ENCODE measurements at places on chromosomes 6 and 20. TPM values are rescaled to one million over a fixed set of nuclear protein-coding genes. Genes with fewer than 3 reads are reported as not detected.

GRCh38 chr6:165746331-165746730 is 83.3 kb upstream of the PDE10A start:
- DNase-seq = no peak

DNA sequence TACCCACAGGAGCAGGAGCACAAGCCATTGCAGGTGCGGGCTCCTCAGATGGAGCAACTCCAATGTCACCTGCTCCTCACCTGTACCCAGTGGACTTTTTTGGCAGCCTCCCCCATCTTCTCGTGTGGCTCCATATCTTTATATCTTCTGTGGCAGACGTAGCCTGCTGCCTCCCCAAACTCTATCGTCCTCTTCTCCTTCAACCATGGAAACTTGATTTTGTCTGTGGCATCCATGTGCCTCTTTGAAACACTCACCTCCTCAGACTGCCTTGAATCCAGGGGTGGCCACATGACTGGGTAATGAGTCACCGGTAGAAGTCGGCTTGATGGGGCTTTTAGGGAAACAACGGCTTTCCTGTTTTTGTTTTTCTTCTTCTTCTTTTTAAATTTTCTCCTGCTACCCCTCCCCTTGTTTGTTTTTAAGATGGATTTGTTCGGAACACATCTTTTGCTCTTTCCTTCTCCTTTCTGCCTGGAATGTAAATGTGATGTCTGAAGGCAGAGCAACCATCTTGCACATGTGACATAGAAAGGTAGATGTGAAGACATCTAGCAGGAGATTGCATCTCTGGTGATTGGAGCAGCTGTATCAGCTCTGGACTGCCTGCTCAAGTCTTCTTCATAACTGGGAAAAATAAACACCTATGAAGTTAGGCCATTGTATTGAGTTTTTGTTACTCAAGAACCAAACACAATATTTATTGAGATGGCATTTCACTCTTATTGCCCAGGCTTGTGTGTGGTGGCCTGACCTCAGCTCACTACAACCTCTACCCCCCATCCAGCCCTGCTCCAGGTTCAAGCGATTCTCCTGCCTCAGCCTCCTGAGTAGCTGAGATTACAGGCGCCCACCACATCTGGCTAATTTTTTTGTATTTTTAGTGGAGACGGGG is 69.9 kb upstream of the DDR1 start:
- DNase-seq = no peak

Gene KCNB1
- polyA plus RNA-seq = 4.5 TPM

DNA sequence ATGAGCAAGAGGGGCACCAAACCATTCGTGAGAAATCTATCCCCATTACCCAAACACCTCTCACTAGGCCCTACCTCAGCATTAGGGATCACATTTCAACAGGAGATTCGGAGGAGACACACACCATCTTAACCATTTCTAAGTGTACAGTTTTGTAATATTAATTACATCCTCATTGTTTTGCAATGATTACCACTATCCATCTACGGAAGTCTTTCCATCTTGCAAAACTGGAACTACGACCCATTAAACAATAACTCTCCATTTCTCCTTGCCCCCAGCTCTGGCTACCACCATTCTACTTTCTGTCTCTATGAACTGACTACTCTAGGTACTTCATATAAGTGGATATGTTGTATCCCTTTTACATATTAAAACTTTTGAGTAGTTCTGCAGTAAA is 20.1 kb downstream of the ACOT13 start:
- DNase-seq = no peak

Gene BPIFB1
- polyA plus RNA-seq = not detected

Gene GHRH
- not detected for polyA plus RNA-seq

- DNase-seq = peak; percentile 37
Observed at GRCh38 chr6:27280064-27280539, 32.0 kb downstream of the POM121L2 start.

DNA sequence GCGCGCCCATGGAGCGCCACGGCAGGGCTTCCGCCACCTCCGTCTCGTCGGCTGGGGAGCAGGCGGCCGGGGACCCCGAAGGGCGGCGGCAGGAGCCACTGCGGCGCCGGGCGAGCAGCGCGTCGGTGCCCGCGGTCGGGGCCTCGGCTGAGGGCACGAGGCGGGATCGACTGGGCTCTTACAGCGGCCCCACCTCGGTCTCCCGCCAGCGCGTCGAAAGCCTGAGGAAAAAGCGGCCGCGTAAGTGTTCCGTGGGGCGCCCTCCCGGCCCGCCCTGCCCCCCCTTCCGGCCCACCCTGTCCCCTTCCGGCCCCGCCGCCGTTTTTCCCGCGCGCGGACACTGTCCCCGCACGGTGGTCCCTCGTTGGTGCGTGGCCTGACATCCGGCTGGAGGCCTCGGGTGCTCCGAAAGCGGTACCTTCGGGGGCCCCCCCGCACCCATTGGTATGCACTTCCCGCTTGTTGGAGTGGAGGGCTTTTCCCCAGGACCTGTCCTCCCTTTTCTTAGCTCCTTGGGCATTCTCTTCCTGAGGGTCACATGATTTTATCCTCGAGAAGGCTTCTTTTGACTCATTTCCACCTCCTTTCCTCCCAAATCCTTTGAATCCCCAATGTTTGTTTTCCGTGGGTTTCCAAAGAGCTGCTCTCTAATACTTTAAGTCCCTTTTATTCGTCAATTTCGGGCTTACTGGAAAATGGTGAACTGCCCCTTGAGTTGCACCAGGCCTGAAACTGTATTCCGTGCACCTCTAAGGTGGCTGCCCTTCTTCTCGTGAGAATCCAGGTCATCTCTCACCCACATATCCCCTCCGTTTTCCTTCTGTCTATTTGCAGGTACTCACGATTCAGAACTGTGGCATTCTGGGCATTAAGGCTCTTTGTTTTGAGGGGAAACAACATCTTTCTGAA is 556 bp downstream of the PANK2 start:
- DNase-seq = peak; percentile 57

GRCh38 chr20:50277460-50278376 is 87.1 kb downstream of the CEBPB start:
- DNase-seq = no peak

Gene CLPSL1
- polyA plus RNA-seq = not detected

- DNase-seq = no peak
Observed at GRCh38 chr6:40343318-40343876, 243.8 kb downstream of the LRFN2 start.

- DNase-seq = no peak
Observed at GRCh38 chr6:7899101-7899888, 11.3 kb downstream of the TXNDC5 start.

Gene PRSS35
- 27.9 TPM for polyA plus RNA-seq

GRCh38 chr6:37532122-37532521 is 32.4 kb upstream of the CCDC167 start:
- DNase-seq = no peak

- DNase-seq = peak; percentile 94
Observed at GRCh38 chr6:27839626-27840475, 72.3 kb downstream of the OR2B2 start.

Measured in muscle of leg (tissue), 16 donors.